RKO (cell line): ENCODE measurements at places on chromosomes 7 and 10.

- no peak for DNase-seq
These were observed 167.8 kb downstream of the PLXDC2 start for GRCh38 chr10:19983880-19984565.

DNA sequence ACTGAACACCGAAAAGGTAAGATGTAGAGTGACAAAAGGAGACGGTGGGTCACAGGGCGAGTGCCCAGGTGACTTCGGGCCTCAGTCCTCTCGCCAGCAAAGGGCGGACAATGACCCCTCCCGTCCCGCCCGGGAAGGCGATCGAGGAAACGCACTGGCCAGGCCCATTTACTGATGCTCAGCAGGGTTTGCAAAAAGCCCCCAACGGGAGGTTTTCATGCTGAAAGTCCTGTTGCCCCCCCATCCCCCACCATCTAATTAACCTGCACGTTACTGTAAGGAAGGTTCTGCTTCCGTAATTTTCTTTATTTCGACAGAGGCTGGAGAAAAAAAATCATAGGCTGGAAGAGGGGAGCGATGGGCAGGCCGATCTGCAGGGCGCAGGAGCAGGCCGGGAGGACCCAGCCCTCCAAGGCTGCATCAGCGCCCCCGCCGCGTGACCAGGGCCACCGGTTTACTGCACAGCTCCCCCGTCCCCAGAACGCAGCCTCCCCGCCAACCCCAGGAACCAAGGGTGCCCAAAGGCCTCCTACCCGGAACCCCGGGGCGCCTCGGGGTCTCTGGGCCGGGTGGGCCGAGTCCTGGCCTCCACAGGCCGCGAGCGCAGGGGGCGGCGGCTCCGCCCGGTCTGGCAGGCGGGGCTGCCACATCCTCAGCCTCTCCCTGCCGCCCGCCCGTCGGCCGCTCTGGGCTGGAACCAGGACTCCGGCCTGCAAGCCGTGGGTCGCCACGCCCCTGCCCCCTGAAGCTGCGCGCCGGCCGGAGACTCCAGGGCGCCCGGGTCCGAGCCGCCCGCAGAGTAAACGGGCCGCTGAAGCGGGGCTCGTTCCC, 613 bp downstream of the OAT start:
- peak; percentile 69 for DNase-seq

DNA sequence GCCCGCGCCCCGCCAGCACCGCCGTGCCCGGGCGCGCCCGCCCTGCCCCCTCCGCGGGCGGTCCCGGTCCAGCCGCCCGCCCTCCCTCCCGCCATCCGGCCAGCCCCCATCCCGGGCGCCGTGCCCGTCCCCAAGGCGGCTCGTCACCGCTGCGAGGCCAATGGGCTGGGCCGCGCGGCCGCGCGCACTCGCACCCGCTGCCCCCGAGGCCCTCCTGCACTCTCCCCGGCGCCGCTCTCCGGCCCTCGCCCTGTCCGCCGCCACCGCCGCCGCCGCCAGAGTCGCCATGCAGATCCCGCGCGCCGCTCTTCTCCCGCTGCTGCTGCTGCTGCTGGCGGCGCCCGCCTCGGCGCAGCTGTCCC, at the start of gene HTRA1:
TSS of gene HTRA1 (plus strand) at position 187 of the 362 bp plus-strand sequence. CDS start at position 287, 100 bp downstream.
- no peak for DNase-seq

DNA sequence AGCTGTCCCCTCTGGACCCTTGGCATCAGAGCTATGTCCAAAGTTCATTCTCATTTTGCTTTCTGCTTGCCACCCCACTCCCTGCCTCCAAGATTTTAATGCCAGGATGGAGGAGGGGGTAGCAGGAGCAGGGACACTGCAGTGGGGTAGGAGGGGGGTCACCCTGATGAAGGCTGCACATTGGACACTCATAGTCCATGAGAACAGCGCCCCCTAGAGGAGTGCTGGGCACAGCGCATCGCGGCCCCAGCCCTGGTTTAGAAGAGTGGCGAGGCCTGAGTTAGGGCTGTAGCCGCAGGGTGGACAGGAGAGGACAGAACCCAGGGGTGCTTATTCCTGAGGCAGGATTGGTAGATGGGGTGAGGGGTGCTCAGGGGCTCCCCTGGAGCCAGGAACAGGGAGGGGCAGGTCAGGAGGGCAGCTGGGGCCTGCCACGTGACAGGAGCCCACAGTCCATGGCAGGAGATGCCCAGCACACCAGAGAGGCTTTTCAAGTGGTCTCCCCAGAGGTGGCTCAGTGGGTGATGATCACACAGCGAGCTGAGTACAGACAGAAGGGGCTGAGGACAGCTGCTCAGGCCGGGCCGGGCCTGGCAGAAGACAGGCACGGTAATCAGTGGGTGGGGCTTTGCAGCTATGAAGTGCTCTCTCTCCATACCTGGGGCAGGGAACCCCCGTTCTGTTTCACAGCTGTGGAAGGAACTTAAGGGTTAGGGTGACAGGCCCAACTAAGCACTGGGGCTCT, 71.4 kb downstream of the NEURL1 start:
- no peak for DNase-seq

DNA sequence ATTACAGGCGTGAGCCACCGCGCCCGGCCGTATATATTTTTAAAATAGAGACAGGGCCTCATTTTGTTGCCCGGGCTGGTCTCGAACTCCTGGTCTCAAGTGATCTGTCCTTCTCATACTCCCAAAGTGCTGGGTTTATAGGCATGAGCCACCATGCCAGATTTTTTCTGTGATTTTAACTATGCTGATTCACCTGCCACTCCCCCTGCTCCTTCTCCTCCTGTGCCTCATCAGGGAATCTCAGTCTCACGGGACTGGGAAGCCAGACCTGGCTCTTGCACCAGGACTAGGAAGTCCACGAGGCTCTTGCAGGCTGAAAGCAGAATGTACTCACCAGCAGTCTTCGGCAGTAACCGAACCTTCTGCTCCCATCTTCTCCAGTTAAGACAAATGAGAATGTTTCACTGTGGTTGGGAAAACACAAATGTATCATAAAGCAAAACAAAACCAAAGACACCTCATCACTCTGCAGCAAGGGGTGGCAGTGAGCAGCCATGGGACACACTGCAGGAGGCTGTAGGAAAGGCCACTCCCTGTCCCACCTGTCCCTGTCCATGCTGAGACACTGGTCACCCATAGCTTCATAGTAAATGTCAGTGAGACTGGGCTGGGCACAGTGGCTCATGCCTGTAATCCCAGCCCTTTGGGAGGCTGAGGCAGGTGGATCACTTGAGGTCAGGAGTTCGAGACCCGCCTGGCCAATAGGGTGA, 78.7 kb upstream of the MKRN1 start:
- DNase-seq, result no peak

- DNase-seq, result no peak
These were observed 100.0 kb downstream of the RNF216 start for GRCh38 chr7:5681423-5681822.

- DNase-seq, result no peak
These were observed 2.2 kb upstream of the DLX5 start for GRCh38 chr7:97026715-97027426.

- DNase-seq, result no peak
These were observed 1180.6 kb upstream of the AUTS2 start for GRCh38 chr7:68417659-68418058.

GRCh38 chr10:80414142-80414895, 6.0 kb downstream of the PRXL2A start:
- DNase-seq, result no peak

DNA sequence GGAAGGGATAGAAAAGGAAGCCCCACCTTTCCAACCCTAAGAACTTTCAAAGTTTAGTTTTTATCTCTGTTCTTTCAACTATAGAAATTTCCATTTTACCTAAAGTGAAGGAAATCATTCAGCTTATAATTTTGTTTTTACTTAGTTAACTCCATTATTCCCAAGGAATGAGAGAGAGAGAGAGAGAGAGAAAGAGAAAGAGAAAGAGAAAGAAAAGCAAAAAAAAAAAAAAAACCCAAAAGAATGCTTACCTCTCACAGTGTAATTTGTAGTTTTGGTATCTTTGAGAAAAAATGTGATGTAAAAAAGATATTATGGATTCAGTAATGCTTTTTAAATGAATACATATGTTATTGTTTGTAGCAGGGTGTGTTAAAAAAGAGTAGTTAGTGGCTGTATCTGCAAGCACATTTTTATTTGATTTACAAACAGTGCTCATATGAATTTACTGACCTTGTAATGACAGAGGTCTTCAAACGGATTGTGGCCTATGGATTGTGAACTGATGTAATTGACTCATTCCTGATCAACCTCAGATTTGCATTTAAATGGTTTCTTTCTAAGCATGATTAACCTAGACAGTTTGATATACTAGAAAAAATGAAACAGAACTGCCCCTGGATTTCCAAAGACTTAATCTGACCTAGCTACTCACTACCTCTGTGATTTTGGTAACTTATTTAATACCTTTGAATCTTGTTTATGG, 64.9 kb downstream of the LCOR start:
- DNase-seq, result no peak

GRCh38 chr10:74011770-74012169, 13.9 kb downstream of the VCL start:
- DNase-seq, result peak; percentile 45

DNA sequence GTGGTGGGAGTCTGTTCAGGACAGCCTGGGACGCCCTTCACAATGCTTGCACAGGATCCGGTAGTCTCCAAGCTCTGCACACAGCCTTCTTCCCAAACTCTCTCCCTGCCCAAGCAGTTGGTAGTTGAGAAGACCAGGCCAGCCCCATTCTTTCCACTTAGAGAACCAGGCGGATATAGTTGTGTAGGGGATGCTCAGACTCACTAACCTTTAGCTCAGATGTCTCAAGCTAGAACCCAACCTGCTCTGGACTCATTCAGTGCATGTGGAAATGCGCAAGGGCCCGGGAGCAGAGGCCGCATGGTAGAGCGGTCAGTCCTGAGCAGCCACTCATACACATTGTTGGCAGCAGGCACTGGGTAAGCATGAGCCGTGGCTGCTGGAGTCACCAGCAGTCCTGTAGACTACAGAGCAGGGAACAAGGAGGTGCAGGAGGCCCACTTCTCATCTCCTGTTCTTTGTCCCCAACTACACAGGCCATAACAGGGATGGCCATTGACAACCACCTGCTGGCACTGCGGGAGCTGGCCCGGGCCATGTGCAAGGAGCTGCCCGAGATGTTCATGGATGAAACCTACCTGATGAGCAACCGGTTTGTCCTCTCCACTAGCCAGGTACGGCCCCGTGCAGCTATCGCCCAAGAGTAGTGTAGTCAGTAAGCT, 17.2 kb upstream of the C10orf53 start:
- no peak for DNase-seq
